ENCODE measurements at places on chromosomes 4 and X.

DNA sequence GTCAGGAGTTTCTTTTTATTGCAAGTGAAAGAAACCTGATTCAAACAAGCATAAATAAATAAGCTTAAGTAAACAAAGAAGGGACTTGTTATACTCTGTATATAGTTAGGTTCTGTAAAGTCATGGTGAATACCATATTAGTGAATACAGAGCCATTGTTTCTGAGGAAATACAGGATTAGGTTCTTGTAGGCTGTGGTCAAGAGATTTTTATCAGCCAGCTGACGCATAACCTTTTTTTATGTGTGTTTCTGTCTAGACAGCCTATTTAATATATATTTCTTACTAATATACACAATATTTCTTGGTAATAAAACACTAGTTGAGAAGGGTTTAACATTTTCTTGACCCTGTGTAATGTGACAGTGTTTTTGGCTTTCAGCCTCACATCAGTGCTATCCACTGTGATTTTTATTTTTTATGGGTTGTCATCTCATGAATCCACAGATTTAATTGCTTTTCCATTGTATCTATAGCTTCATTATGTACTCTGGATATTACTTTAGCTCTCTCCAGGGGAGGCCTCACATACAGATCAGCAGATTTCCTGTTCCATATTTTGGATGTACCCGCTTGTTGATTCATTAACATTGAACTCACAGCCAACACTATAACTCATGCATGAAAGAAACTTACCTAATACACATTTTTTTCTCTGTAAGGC lies 8.0 kb downstream of the HERC3 start:
- peak; percentile 90 for DNase-seq

- no peak for DNase-seq
These were observed 191.5 kb downstream of the SLC7A11 start for GRCh38 chr4:138050601-138051000.

DNA sequence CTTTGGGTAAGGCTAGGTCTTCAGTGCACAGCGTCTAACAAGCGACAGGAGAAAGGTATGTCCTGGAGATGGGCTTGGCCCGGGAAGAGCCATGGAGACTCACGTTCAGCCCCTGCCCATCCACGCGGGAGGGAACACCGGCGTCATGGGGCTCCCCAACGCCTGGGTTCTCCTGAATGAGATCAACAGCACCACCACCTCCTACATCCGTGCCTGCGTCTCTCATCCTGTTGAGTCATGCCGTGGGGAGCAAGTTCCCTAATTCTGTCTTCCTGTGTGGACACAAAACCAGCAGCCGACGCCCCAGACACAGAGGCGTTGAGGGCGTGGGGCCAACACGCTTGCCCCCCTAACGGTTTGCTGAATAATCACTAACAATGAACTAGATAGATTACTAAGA lies 20.1 kb upstream of the IL3RA start:
- DNase-seq, result no peak

- DNase-seq, result no peak
These were observed 60.9 kb downstream of the LEF1 start for GRCh38 chr4:108107729-108108382.

DNA sequence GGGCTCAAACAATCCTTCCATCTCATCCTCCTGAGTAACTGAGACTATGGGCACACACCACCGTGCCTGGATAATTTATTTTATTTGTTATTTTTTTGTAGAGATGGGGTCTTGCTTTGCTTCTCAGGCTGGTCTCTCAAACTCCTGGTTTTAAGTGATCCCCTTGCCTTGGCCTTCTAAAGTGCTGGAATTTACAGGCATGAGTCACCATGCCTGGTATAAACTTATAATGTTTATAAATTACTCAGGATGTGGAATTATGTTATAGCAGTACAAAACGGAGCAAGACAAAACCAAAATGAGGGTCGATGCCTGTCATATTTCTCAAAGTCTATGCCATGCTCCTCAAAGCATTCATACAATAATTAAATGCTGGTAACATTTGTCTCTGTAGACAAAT lies 29.8 kb upstream of the TEX13C start:
- no peak for DNase-seq

GRCh38 chr4:29636961-29637360 lies 1083.2 kb upstream of the PCDH7 start:
- no peak for DNase-seq

DNA sequence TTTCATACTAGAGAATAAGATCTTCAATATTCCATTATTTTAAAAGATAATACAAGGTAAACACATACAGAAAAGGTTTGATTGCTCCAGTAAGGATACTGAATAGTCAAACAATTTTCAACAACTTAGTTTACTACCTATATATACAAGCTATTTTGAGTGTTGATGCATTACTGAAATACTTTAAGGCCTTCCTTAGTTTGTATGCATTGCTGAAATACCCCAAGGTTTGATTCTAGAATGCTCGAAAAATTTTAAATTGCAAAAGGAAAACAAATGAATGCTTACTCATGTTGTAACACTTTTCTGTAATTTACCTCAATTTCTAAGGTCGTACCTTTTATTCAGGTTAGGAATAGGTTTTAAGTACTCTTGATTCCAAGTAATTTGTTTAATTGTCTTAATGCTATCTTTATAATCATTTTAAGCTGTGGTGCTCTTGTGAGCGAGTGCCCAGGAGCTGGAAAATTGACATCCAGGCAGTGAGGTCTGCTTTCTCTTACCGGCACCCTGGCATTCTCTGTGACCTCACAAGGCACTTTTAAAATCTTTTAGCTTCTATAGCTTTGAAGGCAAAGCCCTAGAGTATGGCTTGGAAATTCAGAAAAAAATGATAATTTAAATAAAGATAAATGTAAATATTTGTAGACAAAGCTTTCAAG lies 114.0 kb downstream of the BMPR1B start:
- no peak for DNase-seq

- DNase-seq, result no peak
These were observed 338.9 kb downstream of the DHX15 start for GRCh38 chr4:24245491-24245820.

GRCh38 chr4:35943606-35944005 lies 300.7 kb downstream of the ARAP2 start:
- no peak for DNase-seq

- no peak for DNase-seq
These were observed 60.6 kb downstream of the ELOVL6 start for GRCh38 chr4:110137829-110138228.

DNA sequence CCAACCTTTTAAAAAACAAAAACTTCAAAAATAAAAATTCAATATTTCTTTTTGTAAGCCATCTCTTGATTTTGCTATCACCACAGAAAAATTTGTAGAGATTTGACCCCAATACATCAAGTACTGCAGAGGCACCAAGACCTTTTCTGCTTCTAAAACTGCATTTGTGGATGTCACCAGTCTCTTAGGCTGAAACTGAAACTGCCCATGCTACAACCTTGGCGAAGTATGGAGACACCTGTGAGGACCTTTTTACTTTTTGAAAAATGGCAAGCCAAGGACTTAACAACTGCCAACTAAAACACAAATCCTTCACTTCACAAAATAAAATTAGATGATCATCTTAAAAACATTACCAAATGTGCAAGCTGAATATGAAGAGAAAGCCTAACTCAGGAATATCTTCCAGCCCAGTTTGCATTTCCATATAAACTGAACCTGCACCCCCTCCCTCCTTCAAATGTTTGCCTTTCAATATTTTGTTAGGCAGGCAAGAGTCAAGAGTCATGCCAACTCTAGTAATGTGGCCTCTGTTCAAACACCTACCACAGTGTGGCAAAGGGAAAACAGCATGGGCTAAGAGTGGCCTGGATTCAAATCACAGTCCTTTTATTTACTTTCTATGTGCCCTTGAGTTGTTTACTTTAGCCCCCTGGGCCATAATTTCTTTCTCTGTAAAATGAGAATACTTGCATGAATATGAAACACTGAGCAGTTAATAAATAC lies 389.4 kb downstream of the OPHN1 start:
- DNase-seq, result no peak

GRCh38 chr4:186137196-186137794 lies 32.8 kb downstream of the FAM149A start:
- DNase-seq, result no peak

GRCh38 chr4:14719053-14719452 lies 283.2 kb upstream of the CPEB2 start:
- DNase-seq, result no peak

DNA sequence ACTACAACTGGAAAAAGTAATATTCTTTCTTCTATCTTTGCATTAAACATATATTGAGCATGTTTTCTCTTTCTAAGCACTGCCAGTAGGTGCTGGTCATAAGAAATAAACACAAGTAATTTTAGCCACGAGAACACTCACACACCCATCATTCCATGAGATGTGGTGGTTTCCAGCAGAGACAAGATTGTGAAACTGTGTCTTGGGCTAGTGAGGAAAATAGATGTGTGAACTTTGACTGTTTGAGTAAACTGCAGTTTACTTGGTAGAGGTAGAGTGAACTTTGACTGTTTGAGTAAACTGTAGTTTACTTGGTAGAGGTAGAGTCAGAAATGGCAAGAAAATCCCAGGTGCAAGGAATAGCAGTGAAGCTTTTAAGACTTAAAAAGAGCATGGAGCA lies 300.9 kb upstream of the HS3ST1 start:
- no peak for DNase-seq

DNA sequence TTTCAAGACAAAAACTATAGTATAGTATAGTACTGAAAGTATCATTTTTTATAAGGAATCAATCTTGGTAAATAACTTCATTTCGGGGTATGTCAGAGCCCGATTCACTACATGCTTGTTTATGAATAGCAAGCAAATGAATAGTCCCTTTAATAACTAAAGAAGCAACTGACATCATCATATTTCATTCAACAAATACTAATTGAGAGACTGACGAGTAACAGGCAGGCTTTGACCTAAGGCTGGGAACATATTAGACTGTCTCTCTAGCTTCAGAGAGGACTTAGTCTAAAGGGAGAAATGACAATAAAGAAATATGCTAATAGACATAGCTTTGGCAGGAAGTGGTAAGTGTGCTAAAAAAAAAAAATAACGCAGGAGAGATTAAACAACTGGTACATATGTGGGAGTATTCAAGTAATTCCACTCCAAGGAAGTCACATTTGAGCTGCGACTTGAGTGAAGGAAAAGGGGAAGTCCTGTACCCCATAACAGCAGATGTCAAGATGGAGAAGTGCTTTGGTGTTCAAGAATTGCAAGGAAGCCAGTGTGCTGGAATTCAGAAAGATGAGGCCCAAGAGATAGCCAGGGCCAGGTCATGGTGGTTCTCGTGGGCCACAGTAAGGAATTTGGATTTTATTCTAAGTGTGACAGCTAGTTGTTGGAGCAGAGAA lies 284.9 kb downstream of the FBXO8 start:
- DNase-seq, result no peak

- DNase-seq, result no peak
These were observed 141.0 kb downstream of the NSUN7 start for GRCh38 chr4:40890764-40891163.

DNA sequence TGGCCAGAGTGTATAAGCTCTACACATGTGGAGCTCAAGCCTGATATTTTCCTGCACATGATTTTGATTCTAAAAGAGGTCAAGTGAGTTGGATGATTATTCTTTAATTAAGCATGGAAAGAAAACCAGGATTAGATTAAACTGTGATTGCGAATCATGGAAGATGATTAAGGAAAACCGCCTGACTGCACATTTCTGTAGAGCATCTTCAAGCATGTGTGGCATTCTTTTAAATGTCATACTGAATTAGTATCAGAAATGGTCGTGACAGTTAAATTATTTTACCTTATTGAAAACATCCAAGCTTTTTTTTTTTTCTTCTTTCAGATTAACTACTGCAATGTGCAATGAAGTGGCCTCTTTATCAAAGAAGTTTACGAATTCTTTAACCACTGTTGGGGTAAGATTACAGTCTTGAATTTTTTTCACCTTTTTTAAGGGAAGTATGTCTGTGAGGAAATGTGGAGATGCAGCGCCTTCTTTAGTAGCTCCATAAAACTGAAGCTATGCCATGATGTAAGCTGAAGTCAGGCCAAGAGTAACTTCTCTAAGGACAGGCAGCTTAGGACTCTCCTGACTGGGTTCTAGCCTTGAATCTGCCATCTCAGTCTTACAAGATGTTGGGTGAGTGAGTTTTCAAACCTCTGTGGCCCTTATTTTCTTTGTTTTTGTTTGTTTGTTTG lies 67.9 kb downstream of the FAM114A1 start:
- DNase-seq, result peak; percentile 98

- no peak for DNase-seq
These were observed 86.0 kb upstream of the GIMD1 start for GRCh38 chr4:106454581-106454980.

- DNase-seq, result no peak
These were observed 576.5 kb downstream of the MID1IP1 start for GRCh38 chrX:39377773-39378172.

- DNase-seq, result no peak
These were observed 140.7 kb downstream of the TMEM164 start for GRCh38 chrX:110143454-110144210.

DNA sequence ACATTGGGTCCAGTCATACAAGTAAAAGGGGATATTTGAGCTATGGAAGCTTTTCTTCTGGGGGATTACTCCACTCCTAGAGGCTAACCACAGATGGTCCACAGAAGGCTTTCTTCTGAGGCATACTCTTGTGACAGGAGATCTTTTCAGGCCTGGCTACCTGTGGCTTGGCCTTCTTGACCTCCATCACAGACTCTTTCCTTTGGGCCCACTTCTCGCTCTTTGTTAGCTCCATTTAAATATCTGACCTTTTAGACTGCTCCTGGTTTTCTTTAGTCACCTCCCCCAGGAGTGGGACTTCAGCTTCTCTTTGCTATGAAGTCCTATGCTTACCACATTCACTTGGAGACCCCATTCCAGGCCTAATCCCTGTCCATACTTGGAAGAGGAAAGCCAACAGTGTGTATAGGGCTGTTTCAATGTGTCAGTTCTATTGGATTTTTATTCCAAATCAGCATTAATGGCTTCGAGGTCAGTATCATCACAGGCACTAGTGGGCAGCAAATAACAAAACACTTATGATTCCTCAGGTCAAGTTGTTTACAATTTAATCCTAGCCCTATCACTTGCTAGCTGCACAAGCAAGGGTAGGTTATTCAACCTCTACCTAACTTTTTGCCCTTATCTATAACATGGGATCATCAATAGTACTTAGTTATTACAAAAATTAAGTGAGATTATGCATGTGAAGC lies 26.3 kb downstream of the GPC3 start:
- no peak for DNase-seq

DNA sequence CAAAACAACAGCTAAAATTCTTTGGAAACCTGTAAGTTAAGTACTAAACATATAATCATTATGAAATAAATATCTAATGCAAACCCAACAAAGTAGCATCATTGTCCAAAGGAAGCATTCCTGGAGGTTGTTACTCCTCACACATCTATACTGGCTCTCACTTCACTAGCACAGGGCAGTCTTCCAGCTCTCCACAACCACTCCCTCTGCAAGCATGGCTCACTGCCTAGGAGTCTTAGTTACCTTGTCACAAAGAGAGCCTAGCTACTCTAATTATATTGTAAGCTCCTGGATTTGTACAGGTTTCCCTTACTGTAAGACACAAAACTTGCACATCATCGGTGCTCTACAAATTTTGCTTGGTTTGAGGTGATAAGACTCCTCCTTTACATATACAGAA lies 76.1 kb downstream of the AMMECR1 start:
- DNase-seq, result no peak

DNA sequence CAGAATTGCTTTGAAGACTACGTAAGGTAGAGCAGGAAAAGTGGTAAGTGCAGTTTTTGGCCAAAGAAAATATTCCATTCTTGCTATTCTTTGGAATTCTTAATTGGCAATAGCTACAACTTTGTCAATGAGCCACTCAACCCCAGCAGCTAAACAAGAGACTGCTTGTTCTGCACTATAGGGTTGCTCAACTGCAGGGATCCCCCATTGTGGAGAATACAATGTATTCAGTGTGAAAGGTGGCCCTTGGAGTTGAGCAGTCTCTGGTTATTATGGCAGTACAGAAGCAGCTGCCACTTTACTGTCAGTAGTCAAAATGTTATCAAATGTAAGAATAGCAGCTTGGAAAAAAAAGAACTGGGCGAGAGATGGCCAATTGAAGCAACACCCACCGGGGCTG lies 808.7 kb downstream of the CENPC start:
- DNase-seq, result no peak
